ENCODE measurements at places on chromosomes 7 and 10.

DNA sequence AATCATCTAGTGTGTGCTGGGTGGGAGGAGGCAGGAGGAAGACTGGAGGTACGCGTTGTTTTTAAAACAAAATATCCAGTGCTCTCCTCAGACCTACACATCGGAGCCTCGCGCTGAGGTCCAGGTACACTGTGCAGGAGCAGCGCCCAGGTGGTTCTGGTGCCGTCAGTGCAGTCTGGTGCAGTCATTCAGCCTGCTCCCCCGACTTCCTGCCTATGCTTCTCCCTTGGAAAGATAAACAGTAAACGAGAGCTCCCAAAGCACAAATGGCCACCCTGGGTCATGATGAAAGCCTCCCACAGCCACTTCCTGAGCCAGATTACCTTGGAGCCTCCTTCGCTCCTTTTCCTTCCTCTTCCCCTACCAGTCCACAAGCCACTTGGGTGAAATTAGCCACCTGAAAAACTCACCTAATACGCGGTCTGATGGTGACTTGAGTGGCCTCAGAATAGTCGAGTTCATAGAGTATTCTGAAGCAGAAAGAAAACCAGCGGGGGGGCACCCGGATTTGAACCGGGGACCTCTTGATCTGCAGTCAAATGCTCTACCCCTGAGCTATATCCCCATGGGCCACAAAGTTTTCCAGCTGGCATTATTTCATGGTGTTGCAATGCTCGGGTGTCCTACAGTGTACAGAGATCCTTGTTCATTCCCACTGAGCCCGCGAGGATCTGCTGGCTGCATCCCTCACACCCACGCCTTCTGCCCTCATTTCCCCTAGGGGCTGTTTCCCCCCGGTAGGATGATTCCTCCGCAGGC, 82.5 kb downstream of the ZNF467 start:
- DNase-seq = no peak

- DNase-seq = no peak
These were observed 113.0 kb upstream of the DPP6 start for GRCh38 chr7:153939177-153939576.

- DNase-seq = no peak
These were observed 147.6 kb upstream of the SHH start for GRCh38 chr7:155959894-155960293.

DNA sequence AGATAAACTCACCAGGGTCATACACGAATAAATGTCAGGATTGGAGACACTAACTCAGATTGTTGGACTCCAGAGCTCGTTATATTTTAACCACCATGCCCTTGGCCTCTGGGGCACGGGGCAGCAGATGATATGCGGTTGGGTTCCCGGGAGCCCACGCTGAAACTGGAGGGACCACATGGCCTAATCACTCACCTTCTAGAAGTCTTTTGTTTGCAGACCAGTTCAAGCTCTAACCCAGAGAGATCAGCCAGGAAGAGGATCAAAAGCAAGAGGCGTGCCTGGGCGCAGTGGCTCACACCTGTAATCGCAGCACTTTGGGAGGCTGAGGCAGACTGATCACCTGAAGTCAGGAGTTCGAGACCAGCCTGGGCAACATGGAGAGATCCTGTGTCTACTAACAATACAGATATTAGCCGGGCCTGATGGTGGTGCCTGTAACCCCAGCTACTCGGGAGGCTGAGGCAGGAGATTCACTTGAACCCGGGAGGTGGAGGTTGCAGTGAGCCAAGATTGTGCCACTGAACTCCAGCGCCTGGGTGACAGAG, 42.6 kb upstream of the ECHDC3 start:
- no peak for DNase-seq

DNA sequence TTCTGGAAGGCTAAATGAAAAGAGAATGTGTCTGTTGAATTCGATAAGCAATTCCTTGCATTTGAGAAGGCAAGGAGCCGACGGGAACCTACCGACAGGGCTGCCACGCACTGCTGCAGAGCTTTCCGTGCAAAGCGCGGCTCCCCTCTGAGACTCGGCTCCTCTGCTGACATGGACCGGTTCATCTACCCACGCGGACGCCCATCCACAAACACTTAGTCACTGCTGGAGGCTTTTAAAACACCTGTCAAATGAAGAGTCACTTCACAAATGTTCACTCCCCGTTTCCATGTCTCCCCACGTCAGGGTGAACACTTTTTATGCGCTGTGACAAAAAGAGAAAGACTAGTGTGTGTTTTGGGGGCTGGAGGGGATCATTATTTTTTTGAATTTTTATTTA, 32.0 kb downstream of the AMZ1 start:
- DNase-seq = no peak

GRCh38 chr10:36716291-36716690, 409.1 kb upstream of the ANKRD30A start:
- no peak for DNase-seq

DNA sequence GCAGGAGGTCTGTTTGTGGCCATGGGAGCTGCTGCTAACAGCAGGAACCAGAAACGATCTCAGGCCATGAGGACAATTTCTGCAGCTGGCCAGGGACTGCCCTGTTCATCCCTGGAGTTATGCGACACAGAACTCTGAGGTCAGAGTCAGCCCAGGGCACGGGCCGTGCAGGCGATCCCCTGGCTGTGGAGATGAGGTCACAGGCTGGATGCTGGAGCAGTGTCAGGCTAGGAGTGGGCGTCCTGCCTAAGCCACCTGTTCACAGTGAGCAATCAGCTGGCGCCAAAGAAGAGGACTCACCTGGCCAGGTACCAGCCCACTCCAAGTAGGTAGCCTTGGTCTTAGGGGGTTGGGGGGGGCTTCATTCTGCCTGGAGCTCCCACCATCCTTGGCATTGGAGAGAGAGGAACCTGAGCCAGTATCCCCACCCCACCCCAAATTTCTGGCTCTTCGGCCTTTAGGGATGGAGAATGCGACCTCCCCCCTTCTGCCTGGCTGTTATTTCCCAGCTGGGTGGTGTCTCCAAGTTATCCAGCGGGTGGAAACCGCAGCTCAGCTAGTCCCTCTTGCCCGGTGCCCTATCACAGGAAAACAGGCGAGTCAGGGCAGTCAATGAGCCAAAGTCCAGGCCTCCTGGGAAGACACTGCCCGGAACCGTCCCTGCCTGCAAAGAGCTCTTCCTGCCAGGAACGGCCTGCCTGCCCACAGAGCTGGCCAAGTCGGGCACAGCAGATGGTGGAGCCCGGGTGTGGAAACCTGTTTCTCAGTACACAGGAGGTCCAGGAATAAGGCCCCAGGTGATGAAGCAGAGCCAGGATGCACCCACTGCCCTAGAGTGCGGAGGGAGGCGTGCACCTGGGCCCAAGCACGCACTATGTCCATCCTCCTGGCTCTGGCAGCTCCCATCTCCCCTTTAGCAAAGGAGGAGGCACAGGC, 1.8 kb upstream of the TTYH3 start:
- no peak for DNase-seq

- no peak for DNase-seq
These were observed 356.2 kb downstream of the SDK1 start for GRCh38 chr7:3657206-3657605.

DNA sequence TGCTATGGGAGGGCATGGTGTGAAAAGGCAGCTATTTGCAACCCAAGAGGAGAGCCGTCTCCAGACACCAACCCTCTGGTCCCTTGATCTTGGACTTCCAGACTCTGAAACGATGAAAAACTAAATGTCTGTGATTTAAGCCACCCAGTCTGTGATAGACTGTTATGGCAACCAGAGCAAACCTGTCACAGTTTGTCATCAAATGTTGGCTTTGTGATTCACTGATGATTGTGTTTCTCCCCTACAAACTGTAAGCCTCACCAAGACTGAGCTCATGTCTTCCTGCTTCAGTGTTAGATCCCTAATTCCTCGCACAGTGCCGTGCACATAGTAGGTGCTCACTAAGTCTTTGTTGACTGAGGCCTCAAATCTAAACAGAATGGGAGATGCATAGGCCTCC, 224.6 kb upstream of the PITRM1 start:
- DNase-seq = no peak

DNA sequence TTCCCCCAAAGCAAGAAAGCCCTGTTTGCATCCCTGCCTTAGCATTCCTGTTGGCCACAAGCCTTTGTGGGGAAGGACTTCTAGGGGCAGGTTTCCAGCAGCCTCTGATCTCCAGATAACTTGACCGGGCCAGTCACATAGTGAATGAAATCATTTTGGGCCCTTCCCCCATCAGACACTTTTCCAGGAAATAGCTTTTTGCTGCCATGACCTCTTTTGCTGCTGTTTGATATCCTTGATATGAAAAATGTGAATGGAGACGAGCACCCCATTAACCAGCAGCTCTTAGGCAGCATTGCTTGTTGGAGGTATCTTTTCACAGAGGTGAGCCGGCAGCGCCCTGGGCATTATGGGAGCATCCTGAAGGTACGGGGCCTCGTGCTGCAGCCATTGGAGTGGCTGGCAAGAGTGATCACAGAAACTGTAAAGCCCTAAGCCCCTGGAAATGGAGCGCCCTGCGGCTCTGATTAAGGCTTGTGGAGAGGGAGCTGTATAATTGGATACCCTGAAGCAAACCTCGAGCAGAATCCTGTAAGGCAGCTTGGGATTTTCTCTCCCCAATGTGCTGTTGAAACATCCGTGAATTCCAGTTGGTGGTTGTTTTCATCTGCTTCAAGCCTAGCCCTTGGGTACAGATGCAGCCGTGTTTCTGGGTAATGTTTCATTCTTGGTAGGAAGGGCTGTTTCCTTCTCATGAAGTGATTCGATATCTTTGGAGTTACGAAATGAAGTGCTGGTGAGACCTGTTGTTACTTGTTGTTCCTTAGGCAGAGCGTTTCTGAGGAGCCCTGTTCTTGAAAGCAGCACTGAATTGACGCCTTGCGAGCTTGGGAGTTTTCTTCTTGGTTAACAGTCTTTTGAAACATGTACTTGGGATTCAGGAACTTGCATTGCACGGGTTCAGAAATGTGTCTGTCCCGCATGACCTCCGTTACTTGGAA, 179.0 kb downstream of the PTEN start:
- DNase-seq = peak; percentile 29

DNA sequence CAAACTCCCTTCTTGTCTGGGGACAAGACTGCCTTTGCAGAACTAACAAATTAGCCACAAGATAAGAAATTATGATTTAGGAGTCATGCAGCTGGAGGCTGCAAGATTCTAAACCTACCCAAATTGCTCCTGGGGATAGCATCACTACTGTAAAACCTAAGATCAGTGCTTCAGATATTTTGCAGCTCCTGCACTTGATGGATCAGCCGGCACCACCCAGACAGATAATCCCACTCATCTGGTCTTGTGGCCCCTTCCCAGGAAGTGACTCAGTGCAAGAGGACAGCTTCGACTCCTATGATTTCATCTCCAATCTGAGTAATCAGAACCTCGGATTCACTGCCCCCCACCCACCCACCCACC, 181.9 kb downstream of the AKR1D1 start:
- no peak for DNase-seq

GRCh38 chr10:116915340-116915739, 66.0 kb downstream of the ENO4 start:
- no peak for DNase-seq

GRCh38 chr10:125006188-125006680, 64.3 kb downstream of the ZRANB1 start:
- DNase-seq = no peak

DNA sequence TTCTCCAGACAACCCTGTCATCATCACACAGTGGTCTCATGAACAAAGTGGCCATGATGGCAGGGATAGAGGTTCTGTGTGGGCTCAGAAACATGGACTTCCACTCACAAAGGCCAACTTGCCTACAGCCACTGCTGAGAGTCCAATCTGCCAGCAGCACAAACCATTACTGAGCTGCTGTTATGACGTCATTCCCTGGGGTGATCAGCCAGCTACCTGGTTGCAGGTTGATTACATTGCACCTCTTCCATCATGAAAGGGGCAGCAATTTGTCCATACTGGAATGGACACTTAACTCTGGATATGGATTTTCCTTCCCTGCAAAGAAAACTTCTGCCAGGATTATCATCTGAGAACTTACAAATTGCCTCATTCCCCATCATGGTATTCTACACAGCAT, 1275.9 kb downstream of the TYW1 start:
- DNase-seq = no peak

DNA sequence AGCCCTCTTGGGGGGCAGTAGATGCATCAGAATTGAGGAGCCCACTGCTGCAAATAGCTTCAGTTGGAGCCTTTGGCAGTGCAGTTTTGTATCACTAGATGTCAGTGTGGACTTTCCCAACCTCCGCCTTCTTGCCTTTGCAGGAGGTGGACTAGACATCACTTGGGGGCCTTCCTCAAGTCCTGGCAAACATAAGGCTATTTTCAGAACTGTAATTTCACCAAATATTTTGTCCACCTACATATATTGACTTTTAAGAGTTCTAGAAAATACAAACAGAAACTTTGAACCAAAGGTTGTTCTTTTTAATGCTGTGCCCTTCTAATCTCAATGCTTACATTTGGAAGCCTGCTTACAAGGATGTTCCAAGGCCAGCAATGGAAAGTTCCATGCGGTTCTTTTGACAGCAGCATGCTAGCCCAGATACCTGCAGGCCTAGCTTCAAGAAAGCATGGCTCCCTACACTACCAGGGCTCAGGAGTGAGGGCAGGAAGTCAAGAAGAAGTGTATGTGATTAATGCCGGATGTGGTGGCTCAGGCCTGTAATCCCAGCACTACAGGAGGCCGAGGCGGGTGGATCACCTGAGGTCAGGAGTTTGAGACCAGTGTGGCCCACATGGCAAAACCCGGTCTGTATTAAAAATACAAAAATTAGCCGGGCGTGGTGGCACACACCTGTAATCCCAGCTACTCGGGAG, 8.0 kb upstream of the ZNRF2 start:
- peak; percentile 21 for DNase-seq

- DNase-seq = no peak
These were observed 135.7 kb upstream of the RNF32 start for GRCh38 chr7:156504687-156505545.

- DNase-seq = no peak
These were observed 63.3 kb upstream of the KMT2E start for GRCh38 chr7:104950754-104951153.

- DNase-seq = no peak
These were observed 42.4 kb downstream of the DNAH11 start for GRCh38 chr7:21585070-21585724.

GRCh38 chr7:140564643-140565042, 76.0 kb downstream of the DENND2A start:
- no peak for DNase-seq

- DNase-seq = no peak
These were observed 34.5 kb upstream of the RHOBTB1 start for GRCh38 chr10:60978287-60979115.

DNA sequence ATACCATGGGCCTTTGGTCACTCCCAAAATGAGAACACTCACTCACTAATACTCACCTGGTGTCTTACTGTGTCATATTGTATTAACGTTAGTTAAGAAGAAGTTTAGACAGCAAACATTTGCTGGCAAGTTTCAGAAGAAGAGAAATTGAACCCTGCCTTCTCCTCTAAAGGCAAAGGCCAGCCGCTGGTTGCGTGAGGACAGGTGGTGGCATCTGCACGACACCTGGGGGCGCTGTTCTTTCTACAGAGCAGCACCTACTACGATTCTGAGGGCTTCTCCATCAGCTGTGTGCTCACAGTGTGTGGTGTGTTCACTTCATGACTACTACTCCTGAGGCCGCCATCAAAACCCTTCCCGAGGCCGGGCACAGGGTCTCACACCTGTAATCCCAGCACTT, 17.9 kb upstream of the CLEC2L start:
- DNase-seq = no peak

GRCh38 chr7:105367458-105367857, 21.3 kb downstream of the SRPK2 start:
- no peak for DNase-seq
